ENCODE measurements at places on chromosomes 7 and 10.

GRCh38 chr7:9250876-9251275 is 817.5 kb downstream of the NXPH1 start:
- no peak for DNase-seq

GRCh38 chr10:62492012-62492869 is 118.1 kb downstream of the ZNF365 start:
- DNase-seq: peak; percentile 1

DNA sequence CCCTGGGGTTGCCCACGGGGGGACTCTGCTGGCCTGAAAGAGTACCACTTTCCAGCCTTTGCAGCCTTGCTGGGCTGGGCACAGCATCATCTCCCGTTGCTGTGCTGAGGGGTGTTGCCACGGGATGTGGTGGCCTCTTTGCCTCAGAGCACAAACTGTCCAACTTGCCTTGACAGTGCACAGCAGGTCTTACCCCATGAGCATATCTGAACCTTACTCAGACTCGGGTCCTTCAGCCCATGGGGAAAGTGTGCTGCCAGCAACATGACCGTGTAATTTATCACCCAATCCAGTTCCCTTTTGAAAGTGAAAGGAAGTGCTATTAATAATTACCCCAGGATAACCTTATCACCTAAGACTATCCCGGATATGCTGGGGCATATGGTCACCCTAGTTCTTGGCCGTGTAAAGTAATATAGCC is 46.8 kb downstream of the TBXAS1 start:
- DNase-seq: no peak

DNA sequence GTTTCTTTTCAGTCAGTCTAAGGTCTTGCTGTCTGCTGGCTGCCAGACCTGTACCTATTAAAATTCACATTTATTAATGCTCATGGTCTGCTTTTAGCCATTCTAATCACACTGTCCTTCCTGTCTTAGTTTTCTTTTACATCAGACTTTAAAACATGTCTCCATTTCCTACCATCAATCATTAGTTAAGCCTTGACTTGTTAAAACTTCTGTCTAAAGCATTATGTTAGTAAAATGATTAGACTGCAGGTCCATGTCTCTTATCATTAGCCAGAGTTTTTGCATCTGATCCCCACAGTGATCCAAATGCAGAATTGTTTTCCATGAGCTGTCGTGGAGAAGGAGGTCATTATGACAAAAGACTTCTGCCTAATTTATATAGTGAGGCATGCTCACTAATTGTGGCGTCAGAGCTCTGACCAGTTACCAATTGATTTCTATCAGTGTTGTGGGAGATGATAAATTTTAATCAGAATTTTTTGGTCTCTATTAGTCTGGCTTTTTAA is 226.5 kb downstream of the DKK1 start:
- no peak for DNase-seq

DNA sequence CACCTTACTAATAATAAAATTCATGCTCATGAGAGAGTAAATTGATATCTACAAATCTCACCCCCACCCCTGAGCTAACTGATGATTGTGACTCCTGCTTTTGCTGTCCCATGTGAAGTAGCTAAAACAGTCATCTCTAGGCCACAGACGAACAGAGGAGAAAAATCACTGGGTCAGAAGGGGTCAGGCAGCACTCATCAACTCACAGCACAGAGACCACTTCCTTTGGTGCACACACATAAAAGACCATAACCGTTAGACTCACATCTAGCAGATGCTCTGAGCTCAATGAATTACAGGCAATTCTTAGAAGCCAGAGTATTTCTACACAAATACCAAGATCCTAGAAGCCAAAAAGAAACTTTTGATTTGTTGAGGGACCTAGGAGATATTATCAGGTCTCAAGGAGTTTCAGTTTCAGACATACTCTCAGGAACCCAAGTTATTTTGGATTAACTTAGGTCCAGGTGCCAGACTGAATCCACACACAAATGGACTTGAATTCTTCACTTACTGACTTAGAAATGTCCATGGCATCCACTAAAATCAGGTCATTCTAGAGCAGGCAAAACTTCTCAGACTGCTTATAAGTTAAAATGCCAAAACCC is 65.0 kb upstream of the TES start:
- no peak for DNase-seq

DNA sequence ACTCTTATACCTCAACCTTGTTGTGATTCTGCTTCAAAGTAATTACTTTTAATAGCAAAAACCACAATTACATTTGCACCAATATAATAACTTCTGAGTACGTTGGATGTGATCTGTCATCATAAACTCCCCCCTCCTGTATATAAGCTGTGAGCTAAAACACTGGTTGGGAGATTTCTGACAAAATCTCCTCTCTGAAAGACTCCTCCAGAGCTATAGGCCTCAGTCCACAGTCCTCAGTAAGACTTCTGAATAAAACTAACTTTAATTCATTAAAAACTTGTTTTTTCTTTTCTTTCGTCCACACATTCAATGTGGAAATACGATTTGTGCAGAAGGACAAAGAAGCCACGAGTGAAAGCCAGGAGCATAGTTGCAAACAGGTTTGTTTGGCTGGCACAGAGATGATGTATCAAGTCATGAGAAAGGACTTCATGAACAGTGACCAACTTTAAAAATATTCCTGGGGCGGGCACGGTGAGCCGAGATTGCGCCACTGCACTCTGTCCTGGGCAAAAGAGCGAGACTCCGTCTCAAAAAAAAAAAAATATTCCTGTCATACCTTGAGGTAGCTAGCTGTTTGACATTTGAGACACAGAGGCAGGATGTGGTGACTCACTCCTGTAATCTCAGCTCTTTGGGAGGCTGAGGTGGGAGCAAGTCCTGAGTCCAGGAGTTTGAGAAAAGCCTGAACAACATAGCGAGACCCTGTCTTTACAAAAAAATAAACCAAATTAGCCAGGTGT is 91.1 kb upstream of the ARHGAP21 start:
- DNase-seq: no peak

GRCh38 chr7:155484483-155485399 is 26.8 kb downstream of the EN2 start:
- DNase-seq: no peak

- no peak for DNase-seq
Observed at GRCh38 chr7:136940917-136941316, 72.5 kb downstream of the CHRM2 start.

DNA sequence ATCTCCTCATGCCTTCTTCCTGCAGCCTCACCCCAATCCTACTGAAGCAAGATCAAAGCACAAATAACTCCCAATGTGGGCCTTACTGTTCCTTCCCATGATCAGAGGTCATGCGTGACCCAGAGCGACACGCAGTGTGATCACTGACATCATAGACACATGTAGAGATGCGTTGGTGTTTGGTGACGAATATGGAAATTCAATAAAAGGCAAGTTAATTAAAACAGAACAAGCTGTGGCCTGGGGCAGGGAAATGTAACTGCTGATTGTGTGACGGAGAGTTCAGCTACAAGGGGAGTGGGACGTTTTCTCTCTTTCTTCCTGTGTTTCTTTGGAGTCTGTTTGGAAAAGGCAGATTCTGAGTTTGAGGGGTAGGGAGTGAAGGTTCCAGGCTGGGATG is 34.8 kb upstream of the CARD11 start:
- no peak for DNase-seq

- DNase-seq: peak; percentile 6
Observed at GRCh38 chr10:43138757-43139241, 554 bp downstream of the CSGALNACT2 start.

- no peak for DNase-seq
Observed at GRCh38 chr10:126904818-126905701, at the start of gene DOCK1. TSS of gene DOCK1 (plus strand) at chr10:126905428. CDS start at chr10:126905518, 90 bp downstream.

- peak; percentile 17 for DNase-seq
Observed at GRCh38 chr10:49407552-49408137, 11.8 kb upstream of the DRGX start.

DNA sequence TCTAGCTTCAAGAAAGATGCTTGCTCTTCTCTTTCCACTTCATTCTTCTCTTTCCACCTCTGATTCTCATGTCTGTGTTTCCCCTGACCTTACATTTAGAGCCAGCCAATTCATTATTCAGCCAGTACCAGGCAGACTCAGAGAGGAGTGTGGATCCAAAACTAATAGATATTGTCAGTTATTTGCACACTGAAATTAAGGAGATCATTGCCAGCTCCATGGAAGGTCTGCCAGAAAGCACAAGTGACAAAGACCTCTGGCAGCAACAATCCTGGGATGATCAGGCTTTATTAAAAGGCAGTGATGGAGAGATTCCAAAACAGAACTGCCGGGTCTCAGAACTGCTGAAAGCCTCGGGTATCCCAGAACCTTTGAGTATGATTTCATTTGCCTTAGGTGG is 749.4 kb downstream of the XPNPEP1 start:
- no peak for DNase-seq

- DNase-seq: no peak
Observed at GRCh38 chr7:101205901-101206664, 5.2 kb upstream of the MOGAT3 start.

GRCh38 chr7:80393786-80394185 is 118.1 kb downstream of the GNAT3 start:
- peak; percentile 68 for DNase-seq

- DNase-seq: peak; percentile 11
Observed at GRCh38 chr10:125284875-125285597, 124.7 kb upstream of the CTBP2 start.

DNA sequence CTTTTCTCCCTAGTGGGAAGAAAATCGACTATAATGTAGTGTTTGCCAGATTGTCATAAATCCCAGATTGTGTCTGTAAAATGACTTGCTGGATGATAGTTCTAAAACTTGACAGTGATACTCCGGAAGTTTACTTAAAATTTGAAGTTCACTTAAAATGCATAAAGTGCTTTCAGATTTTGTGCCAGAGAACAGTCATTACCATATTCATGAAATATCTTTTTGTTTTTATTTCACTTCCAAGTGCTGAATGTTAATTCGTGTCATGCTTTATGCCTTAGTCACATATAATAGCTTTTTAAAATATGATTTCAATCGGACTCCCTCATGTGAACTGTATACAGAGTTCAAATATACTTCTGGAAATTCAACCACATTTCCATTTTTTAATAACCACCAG is 30.4 kb downstream of the PRPF18 start:
- no peak for DNase-seq

- no peak for DNase-seq
Observed at GRCh38 chr7:39410582-39410981, 155.6 kb upstream of the YAE1 start.

Data from NCI-H748 treated with DMSO at 0.1 percent for 48 hours (cell line).